ENCODE measurements at places on chromosomes 13 and 19. TPM values are rescaled to one million over a fixed set of nuclear protein-coding genes. Genes with fewer than 3 reads are reported as not detected.

The CASP14 gene
- not detected for total RNA-seq

The SIGLEC12 gene
- not detected for total RNA-seq

The ZNF526 gene
- total RNA-seq, result 18.7 TPM

The SOX1 gene
- 0.10 TPM for total RNA-seq

The TJP3 gene
- 0.61 TPM for total RNA-seq

The CDK8 gene
- total RNA-seq, result 23.6 TPM

The IGSF23 gene
- total RNA-seq, result not detected

DNA sequence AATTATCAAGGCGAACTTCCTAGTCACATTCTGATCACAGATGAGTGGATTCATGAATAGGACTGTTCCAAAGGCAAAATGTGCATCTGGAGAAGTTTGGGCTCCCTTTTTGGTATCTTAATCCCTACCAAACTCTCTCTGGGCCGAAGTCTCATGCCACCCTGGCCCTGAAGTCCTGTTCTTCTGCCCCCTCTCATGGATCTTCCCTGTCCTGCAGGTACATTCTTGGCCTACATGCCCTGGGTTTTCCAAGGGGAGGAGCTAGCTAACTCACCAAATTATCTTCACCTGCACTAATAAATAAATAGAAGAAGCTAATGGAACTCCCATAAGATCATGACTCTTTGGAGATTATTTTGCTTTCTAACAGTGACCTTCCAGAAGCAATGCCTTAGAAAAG, 50.3 kb downstream of the SERTM1 start:
- no peak for DNase-seq

DNA sequence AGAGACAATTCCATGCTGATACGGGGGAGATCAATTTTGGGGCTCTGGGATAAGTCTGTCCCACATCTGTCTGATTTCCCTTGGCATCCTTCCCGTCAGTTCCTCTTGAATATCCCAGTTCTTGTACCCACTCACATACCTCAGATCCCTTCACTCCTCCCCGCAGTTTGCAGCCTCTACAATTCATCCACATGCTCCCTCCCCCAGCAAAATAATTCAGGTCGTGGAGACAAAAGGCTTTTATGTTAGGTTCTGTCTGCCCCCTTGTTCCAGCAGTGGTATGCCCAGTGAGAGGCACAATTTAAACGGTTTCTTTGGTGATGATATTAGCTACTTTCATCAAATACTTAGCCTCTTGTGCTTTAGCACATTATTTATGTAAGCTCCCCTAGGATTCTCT, 9.6 kb downstream of the RPS16 start:
- DNase-seq, result no peak

DNA sequence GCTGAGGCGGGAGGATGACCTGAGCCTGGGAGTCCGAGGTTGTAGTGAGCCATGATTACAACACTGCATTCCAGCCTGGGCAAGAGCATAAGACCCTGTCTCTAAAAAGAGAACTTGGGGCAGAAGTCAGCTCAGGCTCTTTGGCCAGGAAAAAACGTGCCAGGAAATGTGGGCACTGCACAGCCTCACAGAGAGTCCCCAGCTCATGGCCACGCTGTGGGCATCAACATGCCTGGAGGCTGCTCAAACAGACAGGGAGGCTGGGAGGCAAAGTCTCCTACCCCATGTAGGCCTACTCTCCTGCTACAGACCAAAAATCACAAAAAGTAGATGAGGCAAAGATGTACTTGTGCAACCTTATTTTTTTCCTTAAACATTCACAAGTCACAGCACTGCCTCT, 49.4 kb downstream of the PEPD start:
- no peak for DNase-seq

DNA sequence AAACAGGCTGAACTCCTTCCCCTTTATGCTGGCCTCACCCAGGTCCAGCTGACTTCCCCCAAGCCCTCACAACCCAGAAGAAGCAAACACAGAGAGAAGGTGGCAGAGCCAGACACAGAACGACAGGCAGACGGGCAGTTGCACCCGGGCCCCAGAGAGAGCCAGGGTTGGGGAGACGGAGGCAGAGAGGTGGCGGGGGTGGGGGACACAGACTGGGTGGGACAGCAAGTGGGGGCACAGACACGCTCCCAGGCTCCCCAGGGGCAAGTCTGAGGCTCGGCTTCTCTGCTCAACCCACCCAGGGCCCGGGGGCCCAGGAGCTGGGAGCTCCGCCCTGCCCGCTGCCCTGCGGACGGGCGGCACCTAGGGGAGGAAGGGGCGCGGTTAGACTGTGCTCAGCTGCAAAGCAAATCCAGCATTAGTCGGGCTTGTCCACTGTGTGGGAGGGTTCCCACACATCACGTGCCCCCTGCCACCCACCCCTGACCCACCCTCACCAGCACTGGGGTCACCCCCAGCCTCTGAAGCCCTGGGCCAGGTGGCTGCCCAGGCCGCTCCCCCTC, 31.3 kb upstream of the ASF1B start:
- DNase-seq, result no peak

GRCh38 chr19:49210108-49210900, 52.7 kb downstream of the TRPM4 start:
- DNase-seq, result peak; percentile 18

- DNase-seq, result no peak
Measured at GRCh38 chr19:6014551-6015135, 36.7 kb upstream of the RANBP3 start.

GRCh38 chr13:32731576-32731975, 145.3 kb downstream of the PDS5B start:
- DNase-seq, result no peak

DNA sequence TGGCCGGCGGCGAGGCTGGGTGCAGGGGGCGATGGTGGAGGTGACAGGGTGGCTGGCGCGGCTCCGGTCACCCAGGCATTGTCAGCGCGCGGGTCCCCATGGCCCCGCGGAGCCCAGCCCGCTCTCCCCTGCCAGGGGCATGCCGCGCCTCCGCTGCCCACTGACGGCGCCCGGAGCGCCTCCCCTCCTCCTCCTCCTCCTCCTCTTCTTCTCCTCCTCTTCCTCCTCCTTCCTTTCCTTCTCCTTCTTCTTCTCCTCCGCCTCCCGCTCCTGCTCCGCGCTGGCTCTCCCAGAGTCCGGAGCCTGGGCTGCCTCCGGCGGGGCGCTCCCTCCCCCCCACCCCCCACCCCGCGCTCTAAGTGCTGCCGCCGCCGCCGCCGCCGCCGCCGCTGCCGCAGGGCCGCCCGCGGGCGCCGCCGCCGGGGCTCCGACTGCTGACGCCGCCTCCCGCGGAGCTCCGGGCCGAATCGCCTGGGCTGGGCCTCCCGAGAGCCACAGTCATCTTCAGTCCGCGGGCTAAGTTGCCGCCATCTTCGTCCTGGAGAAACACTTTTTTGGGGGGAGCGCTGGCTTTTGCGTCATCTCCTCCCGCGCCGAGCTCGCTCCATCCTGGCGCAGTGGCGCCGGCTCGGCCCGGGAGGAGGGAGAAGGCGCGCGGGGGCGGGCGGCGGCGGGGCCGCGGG, 348.3 kb downstream of the LIG4 start:
- no peak for DNase-seq

GRCh38 chr13:94710065-94710781, 2.1 kb downstream of the SOX21 start:
- no peak for DNase-seq

- peak; percentile 15 for DNase-seq
Measured at GRCh38 chr19:19594381-19594780, 24.1 kb downstream of the PBX4 start.

GRCh38 chr13:95160112-95160906, 140.9 kb downstream of the ABCC4 start:
- no peak for DNase-seq

DNA sequence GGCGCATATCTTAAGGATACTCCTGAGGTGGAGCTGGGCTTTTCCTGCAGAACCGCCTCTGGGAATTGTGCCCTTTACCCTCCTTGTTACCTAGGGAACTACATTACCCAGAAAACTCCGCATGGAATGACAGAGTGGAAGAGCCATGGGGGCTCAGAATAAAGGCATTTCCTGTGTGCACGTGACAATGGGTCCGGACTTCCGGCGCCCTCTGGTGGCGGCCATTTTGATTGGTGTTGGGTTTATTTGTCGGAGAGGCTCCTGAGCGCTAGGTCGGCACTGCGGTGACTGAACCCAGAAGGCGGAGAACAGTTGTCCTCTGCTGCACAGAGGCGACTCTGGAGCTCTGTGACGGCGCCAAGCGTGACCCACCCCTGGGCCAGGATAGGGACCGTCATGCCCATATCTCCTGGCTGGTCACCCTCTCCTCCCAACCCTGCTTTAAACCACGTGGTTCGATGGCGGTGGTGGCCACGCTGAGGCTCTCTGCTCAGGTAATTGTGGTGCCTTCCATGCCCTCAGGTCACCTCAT, at the start of gene ZNF587B:
Gene ZNF587B, plus strand, starts transcription at position 229 of the 532 bp plus-strand sequence. Its CDS starts 230 bp downstream, at position 459.
- no peak for DNase-seq

DNA sequence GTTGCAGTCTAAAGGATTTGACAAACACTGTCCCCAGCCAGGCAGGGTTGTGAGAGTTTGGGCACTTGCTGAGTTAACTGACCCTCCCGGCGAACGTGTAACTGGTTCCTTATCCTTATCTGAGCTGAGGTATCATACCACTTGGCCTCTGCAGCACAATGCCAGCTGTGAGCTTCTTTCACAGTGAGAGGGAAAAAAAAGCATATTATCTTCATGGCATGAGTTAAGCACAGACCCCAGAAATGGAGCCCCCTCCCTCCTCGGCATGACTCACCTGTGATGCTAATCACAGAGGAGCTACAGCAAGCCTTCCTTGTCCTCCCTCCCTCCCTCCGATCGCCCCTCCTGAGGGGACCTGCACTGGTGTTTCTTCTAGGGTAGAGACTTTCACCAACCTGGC, 60.5 kb downstream of the EFNB2 start:
- DNase-seq, result no peak

DNA sequence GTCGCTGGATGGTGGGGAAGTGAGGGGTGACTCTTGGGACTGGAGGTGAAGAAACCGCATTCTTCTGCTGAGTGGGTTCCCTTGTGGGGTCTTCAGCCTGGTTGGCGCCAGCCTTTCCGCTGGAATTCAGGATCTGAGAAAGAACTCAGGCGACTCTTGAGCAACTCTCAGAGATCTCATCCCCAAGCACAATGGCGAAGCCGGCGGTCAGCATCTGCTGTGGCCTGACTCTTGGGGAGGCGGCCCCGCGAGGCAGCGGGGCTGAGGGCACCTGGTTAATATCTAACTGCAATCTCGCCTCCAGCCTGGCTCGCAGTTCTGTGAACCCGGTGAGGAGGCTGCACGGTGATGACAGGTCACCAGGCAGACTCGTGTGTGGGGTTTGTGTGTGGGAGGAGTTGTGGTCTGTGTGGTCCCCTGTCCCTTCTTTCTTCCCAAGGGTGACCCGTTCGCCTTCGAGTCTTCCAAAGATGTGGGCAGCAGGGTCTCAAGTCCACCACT, 883 bp downstream of the ZNF441 start:
- no peak for DNase-seq

GRCh38 chr13:78465250-78465649, 138.1 kb downstream of the POU4F1 start:
- DNase-seq, result no peak
